Tibial nerve (tissue), 4 donors: ENCODE measurements at places on chromosomes 1 and 21. TPM values are rescaled to one million over a fixed set of nuclear protein-coding genes. Genes with fewer than 3 reads are reported as not detected.

The SYT14 gene
- 1.9 TPM for total RNA-seq

DNA sequence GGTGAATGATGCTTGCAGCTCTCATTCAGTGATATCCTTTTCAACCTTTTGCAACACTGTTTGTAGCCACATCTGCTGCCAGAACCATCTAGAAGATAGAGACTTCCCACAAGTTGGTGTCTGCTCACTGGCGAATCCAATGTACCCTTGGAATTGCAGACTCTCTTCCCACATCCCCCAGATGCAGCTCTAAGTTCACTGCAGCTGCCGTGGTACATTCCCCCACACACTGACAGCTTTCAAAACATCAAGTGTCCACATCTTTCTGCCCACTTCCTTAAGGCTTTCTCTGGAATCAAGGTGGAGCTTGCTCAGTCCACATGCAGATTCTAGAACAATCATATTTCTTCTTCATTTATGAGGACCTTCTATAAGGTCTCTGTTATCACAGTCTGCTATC, 99.2 kb downstream of the PLPPR4 start:
- no peaks in the 10 kb centered on the region for H3K36me3 ChIP-seq
- H3K4me1 ChIP-seq: no peaks in the 10 kb centered on the region
- H3K27me3 ChIP-seq: no peaks in the 10 kb centered on the region
- no peak for DNase-seq

DNA sequence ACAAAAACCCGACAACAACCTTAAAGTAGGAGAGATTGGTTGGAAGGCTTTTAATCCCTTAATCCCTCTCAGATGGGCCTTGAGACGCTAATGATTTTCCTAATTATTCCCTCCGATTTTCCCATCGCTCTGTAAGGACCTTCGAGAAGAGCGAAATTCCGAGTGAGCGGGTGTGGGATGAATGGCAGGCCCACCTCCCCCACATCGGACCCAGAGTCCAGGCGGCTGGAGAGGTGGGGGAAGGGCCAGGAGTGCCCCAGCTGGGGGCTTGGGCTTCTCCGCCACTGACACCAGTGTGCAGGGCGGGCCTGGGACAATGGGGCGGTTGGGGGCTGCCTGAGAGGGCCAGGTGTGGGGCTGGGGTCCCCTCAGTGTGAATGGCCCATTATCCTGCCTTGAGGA, 23.4 kb downstream of the RHBG start:
- no peak overlapping the region for H3K4me3 ChIP-seq
- no peaks in the 10 kb centered on the region for H3K27me3 ChIP-seq
- no peak overlapping the region for H3K27ac ChIP-seq
- H3K4me1 ChIP-seq: no peaks in the 10 kb centered on the region
- no peak for DNase-seq
- H3K36me3 ChIP-seq: no peaks in the 10 kb centered on the region

DNA sequence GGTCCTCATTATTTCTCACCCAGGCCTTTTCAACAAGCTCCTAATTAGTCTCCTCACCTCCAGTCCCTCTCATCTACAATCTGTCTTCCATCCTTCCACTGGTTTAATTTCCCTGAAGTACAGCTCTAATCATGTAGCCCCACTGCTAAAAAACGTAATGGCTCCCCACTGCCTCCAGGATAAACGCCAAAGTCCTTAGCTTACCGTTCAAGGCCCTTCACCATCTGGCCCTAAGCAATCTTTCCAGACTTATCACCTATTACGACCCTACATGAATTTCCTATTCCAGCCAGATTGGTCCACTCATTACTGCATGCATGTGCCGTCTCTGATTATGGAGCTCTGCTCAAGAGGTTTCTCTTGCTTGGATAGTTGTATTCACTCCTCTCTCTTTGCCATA, 83.1 kb upstream of the DAB1 start:
- no peaks in the 10 kb centered on the region for H3K27me3 ChIP-seq
- DNase-seq: no peak
- H3K27ac ChIP-seq: no peak overlapping the region
- no peaks in the 10 kb centered on the region for H3K4me1 ChIP-seq
- H3K4me3 ChIP-seq: no peak overlapping the region
- no peaks in the 10 kb centered on the region for H3K36me3 ChIP-seq

- H3K36me3 ChIP-seq: no peaks in the 10 kb centered on the region
- H3K4me3 ChIP-seq: peak overlapping the region; percentile 79
- H3K4me1 ChIP-seq: no peaks in the 10 kb centered on the region
- peak overlapping the region; percentile 90 for H3K27ac ChIP-seq
- H3K27me3 ChIP-seq: no peaks in the 10 kb centered on the region
Observed at GRCh38 chr1:153659175-153659534, 652 bp downstream of the SNAPIN start.

- H3K27me3 ChIP-seq: no peaks in the 10 kb centered on the region
- no peak for DNase-seq
- no peak overlapping the region for H3K27ac ChIP-seq
- no peaks in the 10 kb centered on the region for H3K4me1 ChIP-seq
- no peak overlapping the region for H3K4me3 ChIP-seq
Observed at GRCh38 chr1:25692560-25692959, 76.0 kb downstream of the MAN1C1 start.
